Lung (tissue), 17 donors: ENCODE measurements at places on chromosomes 5 and 9. TPM values are rescaled to one million over a fixed set of nuclear protein-coding genes. Genes with fewer than 3 reads are reported as not detected.

DNA sequence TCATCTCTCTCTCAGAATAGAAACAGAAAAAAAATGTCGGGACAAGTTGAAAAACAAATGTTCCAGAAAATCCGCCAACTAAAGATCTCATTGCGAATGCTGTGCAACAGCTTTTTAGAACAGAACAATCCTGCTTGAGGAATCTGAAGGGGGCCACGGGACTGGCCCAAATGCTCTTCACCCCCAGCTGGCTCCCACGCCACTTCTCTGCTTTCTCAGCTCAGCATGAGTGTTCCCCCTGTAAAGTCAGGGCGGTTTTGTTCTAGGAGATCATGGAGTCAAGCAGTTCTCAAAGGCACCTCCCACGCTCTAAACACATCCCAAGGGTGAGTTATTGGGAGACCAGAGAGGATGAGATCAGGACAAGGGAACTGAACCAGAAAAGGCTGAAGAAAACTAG, 31.5 kb downstream of the DIRAS2 start:
- no peaks in the 10 kb centered on the region for H3K36me3 ChIP-seq
- H3K4me1 ChIP-seq: no peaks in the 10 kb centered on the region
- no peaks in the 10 kb centered on the region for H3K27me3 ChIP-seq
- no peak overlapping the region for H3K4me3 ChIP-seq
- H3K27ac ChIP-seq: no peak overlapping the region

- no peak overlapping the region for H3K27ac ChIP-seq
- no peak overlapping the region for H3K4me3 ChIP-seq
These were observed 11.0 kb upstream of the NANS start for GRCh38 chr9:98045234-98046179.

GRCh38 chr5:170896779-170897178, 35.0 kb downstream of the RANBP17 start:
- no peaks in the 10 kb centered on the region for H3K4me1 ChIP-seq
- no peak for DNase-seq
- no peaks in the 10 kb centered on the region for H3K27me3 ChIP-seq

GRCh38 chr9:101512116-101512515, 21.5 kb upstream of the RNF20 start:
- no peak overlapping the region for H3K4me3 ChIP-seq
- H3K36me3 ChIP-seq: no peaks in the 10 kb centered on the region
- H3K27ac ChIP-seq: no peak overlapping the region
- no peaks in the 10 kb centered on the region for H3K27me3 ChIP-seq

GRCh38 chr5:73625944-73626811, at the start of gene ARHGEF28:
TSS of gene ARHGEF28 (plus strand) at chr5:73626196. CDS start at chr5:73684852, 58,656 bp downstream.
- H3K27ac ChIP-seq: no peak within 1 kb of the TSS
- DNase-seq: peak; percentile 53
- H3K36me3 ChIP-seq: no peaks in the 10 kb centered on the region
- H3K27me3 ChIP-seq: peaks cover 8% of the 10 kb centered on the region
- peaks cover 5% of the 10 kb centered on the region for H3K4me1 ChIP-seq

DNA sequence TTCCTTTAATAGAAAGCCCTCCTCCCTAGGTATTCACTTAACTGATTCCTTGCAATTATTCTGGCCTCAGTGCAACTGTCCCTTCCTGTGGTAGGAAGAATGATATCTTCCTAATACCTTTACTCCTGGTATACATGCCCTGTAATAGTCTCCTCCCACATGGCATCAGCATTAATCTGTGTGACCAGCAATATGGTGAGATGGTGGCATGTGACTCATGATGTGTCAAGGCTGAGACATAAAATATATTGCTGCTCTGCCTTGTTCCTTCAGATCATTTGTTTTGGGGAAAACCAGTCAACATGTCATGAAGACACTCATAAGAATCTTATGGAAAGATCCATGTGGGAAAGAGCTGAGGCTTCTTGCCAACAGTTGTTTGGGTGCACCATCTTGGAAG, 149.1 kb upstream of the TRPM3 start:
- no peaks in the 10 kb centered on the region for H3K27me3 ChIP-seq
- H3K36me3 ChIP-seq: no peaks in the 10 kb centered on the region
- H3K4me3 ChIP-seq: no peak overlapping the region
- no peak overlapping the region for H3K27ac ChIP-seq
- no peaks in the 10 kb centered on the region for H3K4me1 ChIP-seq
- DNase-seq: no peak

GRCh38 chr5:10474521-10475075, 32.9 kb downstream of the ROPN1L start:
- H3K4me3 ChIP-seq: no peak overlapping the region
- no peak for DNase-seq
- no peaks in the 10 kb centered on the region for H3K27me3 ChIP-seq
- no peak overlapping the region for H3K27ac ChIP-seq

GRCh38 chr5:107580889-107581820, 89.6 kb downstream of the EFNA5 start:
- no peak for DNase-seq
- H3K27me3 ChIP-seq: no peaks in the 10 kb centered on the region
- H3K4me1 ChIP-seq: no peaks in the 10 kb centered on the region
- H3K36me3 ChIP-seq: no peaks in the 10 kb centered on the region

- no peak overlapping the region for H3K27ac ChIP-seq
- H3K27me3 ChIP-seq: no peaks in the 10 kb centered on the region
- H3K4me1 ChIP-seq: no peaks in the 10 kb centered on the region
- no peak for DNase-seq
- H3K36me3 ChIP-seq: no peaks in the 10 kb centered on the region
These were observed 82.4 kb upstream of the ADRA1B start for GRCh38 chr5:159833846-159834245.

- H3K27me3 ChIP-seq: no peaks in the 10 kb centered on the region
- no peaks in the 10 kb centered on the region for H3K4me1 ChIP-seq
- no peak overlapping the region for H3K4me3 ChIP-seq
- DNase-seq: no peak
These were observed 29.8 kb downstream of the OLFM1 start for GRCh38 chr9:135117281-135117680.

- no peak overlapping the region for H3K27ac ChIP-seq
- no peak for DNase-seq
- no peaks in the 10 kb centered on the region for H3K36me3 ChIP-seq
- no peak overlapping the region for H3K4me3 ChIP-seq
- no peaks in the 10 kb centered on the region for H3K4me1 ChIP-seq
These were observed 54.1 kb downstream of the RORB start for GRCh38 chr9:74551266-74551665.

- no peaks in the 10 kb centered on the region for H3K4me1 ChIP-seq
- H3K27me3 ChIP-seq: no peaks in the 10 kb centered on the region
- H3K4me3 ChIP-seq: no peak overlapping the region
- no peak overlapping the region for H3K27ac ChIP-seq
These were observed 9.0 kb upstream of the LRRTM2 start for GRCh38 chr5:138884094-138884493.

DNA sequence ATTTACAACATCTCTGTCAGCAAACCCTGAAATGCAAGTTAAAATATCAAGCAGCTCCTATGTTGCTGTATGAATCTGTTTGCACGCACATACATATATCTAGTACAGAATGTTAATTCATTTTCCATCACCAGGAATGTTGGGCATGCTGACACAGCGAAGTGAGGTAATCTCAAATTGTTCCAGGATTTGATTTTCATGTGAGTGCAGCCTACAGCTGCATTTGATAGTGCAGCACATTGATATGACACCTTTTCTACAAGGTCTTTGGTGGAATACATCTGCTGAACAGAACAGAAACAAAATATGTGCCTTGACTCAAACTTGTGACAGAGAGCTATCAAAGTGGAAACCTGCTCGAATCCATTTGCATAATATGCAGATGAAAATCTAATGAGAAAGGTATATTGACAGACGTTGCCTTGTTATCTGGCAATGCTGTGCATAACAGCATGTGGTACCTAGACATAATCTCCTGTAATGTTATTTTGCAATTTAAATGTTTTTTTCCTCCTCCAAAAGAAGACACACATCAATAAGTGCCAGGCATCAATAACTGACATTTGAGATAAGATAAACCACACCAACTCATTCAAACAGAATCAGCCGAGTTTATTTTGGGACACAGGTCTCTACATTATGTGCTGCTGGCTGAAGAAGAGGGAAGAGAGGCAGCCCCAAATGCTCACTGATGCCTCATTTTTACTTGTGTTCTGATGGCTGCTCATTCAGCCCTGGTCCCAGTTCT, 512.2 kb downstream of the ZNF608 start:
- peak; percentile 46 for DNase-seq
- no peaks in the 10 kb centered on the region for H3K27me3 ChIP-seq
- H3K4me3 ChIP-seq: no peak overlapping the region
- no peaks in the 10 kb centered on the region for H3K36me3 ChIP-seq
- H3K4me1 ChIP-seq: peaks cover 11% of the 10 kb centered on the region

DNA sequence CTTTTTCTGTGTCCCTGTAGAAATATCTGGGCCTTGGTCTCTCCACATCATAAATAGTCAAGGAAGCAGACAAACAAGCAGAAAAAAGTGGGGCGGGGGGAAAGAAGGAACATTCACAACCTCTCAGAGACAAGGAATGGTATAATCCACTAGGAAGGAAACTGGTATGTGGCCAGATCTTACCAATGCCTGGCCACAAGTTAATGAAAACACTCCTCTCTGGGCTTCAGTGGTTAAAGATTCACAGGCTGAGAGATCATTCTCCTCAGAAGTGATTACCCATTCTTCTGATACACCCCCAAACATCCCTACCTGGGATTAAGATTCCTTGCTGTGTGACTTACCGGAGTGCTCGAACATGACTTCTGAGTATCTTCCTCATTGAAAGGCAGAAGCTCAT, 290.6 kb downstream of the MARCHF11 start:
- no peak for DNase-seq
- no peak overlapping the region for H3K4me3 ChIP-seq
- H3K27me3 ChIP-seq: no peaks in the 10 kb centered on the region

DNA sequence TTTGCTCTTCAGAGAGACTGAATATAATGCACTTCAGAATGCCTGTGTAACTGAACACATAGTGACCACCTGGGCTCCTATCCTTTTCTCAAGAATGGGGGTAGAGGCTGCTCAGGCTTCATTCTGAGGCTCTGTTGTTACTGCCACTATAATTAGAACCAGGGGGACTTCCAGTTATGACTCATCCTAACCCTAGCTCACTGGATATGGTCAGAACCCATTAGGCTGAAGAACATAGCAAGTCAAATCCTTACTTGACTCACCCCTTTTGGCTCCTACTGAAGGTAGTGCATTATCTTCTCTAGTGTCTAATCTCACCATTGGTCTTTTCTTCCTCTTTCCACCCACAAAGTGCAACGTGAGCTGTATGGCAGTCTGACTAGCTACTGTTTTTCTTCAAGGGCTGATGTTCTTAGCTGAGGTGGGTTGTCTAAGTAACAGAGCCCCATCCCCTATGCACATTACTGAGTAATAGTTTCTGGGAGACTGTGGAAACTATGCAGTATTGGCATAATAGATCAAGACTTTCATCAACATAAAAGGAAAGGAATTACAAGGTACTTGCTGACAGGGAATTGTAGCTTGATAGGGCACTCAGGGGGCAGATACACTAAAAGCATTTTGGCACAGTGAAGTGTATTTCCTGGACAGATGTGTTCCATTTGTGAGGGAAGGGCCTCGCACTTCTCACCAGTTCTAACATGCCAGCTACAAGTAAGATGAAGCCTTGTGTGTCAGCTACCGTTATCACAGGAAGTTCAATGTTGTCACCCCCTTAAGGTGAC, 431.0 kb upstream of the MEF2C start:
- peaks cover 18% of the 10 kb centered on the region for H3K4me1 ChIP-seq
- no peak for DNase-seq
- no peaks in the 10 kb centered on the region for H3K36me3 ChIP-seq
- no peaks in the 10 kb centered on the region for H3K27me3 ChIP-seq

GRCh38 chr9:6567140-6567591, 78.4 kb downstream of the GLDC start:
- H3K4me3 ChIP-seq: no peak overlapping the region
- H3K36me3 ChIP-seq: no peaks in the 10 kb centered on the region
- no peaks in the 10 kb centered on the region for H3K27me3 ChIP-seq
- no peak for DNase-seq

DNA sequence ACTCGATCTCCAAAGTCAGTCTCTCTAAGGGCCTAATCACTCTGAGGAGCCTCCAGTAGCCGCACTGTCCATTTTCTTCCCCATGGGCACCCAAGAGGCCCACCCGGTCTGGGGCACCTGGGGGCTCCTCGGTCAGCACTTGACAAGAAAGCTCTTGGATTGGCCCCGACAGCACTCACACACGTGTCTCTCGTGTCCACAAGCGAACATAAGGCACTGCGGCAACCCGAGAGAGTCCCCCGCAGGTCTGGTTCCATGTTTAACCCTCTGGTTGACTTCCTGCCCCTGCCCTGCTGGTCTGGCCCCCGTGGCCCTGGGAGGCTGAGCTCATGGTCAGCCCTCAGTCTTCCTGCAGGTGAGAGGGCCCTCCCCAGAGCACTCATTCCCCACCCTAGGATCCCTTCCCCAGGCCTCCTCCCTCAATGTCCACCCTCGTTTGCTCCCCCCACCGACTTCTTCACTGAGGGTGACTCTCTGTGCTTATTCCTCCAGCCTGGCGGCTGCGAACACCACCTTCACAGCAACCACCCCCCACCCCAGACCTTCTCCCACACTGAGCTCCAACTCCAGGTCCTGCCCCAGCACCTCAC, 16.3 kb upstream of the LRRC14B start:
- no peaks in the 10 kb centered on the region for H3K27me3 ChIP-seq
- H3K4me1 ChIP-seq: no peaks in the 10 kb centered on the region
- no peak overlapping the region for H3K27ac ChIP-seq
- DNase-seq: no peak
- H3K4me3 ChIP-seq: no peak overlapping the region

- peak; percentile 51 for DNase-seq
- no peaks in the 10 kb centered on the region for H3K27me3 ChIP-seq
- no peak overlapping the region for H3K4me3 ChIP-seq
- H3K4me1 ChIP-seq: no peaks in the 10 kb centered on the region
- H3K27ac ChIP-seq: no peak overlapping the region
These were observed 533.3 kb downstream of the ACTL7B start for GRCh38 chr9:108322326-108323098.

GRCh38 chr5:38373743-38374142, 115.4 kb downstream of the EGFLAM start:
- H3K4me3 ChIP-seq: no peak overlapping the region
- no peak overlapping the region for H3K27ac ChIP-seq
- H3K4me1 ChIP-seq: no peaks in the 10 kb centered on the region
- no peaks in the 10 kb centered on the region for H3K27me3 ChIP-seq
- DNase-seq: peak; percentile 34

PDE8B gene
- 10.6 TPM for total RNA-seq

GABRA1 gene
- total RNA-seq: not detected

SLC22A4 gene
- total RNA-seq: 10.9 TPM

PCDHA11 gene
- total RNA-seq: 0.74 TPM

LPAR1 gene
- total RNA-seq: 47.6 TPM

SFXN1 gene
- total RNA-seq: 19.8 TPM

P4HA2 gene
- 37.8 TPM for total RNA-seq

REEP2 gene
- 1.1 TPM for total RNA-seq

GNA14 gene
- 12.7 TPM for total RNA-seq

FOXD4L3 gene
- total RNA-seq: not detected

NIPBL gene
- total RNA-seq: 49.6 TPM

DOLPP1 gene
- 7.0 TPM for total RNA-seq

TNFAIP8 gene
- 18.5 TPM for total RNA-seq

TPM2 gene
- 229 TPM for total RNA-seq
